HEK293T (cell line): ENCODE measurements at places on chromosomes 3 and 15.

- DNase-seq: no peak
These were observed 62.7 kb upstream of the BLM start for GRCh38 chr15:90654233-90655136.

- DNase-seq: no peak
These were observed 8.6 kb downstream of the NCEH1 start for GRCh38 chr3:172702256-172702655.

GRCh38 chr3:72044231-72044855 is 259.4 kb upstream of the PROK2 start:
- no peak for DNase-seq

GRCh38 chr3:161560008-161560637 is 63.5 kb downstream of the OTOL1 start:
- DNase-seq: peak; percentile 52

DNA sequence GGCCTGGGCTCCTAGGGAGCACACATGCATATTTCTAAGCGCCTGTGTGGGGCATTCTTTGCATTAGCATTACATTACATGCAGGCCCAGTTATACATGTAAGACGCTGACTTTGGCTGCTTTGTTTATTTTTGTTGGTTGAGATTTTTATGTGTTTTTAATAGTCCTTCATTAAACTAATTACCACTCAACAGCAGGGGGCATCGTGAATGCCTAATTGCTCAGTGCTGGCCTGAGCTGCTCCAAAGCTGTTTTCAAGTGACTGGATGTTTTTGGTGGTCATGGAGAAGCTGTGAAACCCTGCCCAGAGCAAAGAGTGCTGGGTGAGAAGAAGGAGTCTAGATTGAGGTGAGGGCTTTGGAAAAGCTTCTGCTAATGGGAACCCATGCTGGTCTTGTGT is 41.5 kb downstream of the GPD1L start:
- DNase-seq: peak; percentile 32

- peak; percentile 76 for DNase-seq
These were observed at the start of gene LARP6 for GRCh38 chr15:70853973-70854665. LARP6 (minus strand) TSS chr15:70854157; CDS start chr15:70854088, 69 bp downstream.

- DNase-seq: no peak
These were observed 21.9 kb downstream of the GABRA5 start for GRCh38 chr15:26888761-26889160.

DNA sequence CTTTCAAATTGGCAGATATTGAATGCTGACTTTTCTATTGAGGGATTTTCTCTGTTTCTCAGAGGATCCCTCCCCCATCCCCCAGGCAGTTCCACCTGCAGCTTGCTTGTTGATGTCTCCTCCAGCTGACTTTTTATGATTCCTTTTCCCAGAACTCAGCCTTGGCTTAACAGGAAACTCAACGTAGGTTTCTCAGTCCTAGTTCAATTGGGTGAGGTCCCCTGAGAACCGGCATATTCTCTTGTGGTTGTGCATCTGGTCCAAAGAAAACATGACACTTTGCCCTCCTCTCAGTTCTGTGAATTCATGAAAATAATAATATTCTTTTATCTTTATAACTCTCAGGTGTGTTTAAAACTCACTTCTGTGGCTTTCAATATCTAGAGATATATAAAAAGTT is 1222.1 kb downstream of the OTOL1 start:
- DNase-seq: no peak

- no peak for DNase-seq
These were observed 50.6 kb upstream of the AKAP13 start for GRCh38 chr15:85329561-85330422.

DNA sequence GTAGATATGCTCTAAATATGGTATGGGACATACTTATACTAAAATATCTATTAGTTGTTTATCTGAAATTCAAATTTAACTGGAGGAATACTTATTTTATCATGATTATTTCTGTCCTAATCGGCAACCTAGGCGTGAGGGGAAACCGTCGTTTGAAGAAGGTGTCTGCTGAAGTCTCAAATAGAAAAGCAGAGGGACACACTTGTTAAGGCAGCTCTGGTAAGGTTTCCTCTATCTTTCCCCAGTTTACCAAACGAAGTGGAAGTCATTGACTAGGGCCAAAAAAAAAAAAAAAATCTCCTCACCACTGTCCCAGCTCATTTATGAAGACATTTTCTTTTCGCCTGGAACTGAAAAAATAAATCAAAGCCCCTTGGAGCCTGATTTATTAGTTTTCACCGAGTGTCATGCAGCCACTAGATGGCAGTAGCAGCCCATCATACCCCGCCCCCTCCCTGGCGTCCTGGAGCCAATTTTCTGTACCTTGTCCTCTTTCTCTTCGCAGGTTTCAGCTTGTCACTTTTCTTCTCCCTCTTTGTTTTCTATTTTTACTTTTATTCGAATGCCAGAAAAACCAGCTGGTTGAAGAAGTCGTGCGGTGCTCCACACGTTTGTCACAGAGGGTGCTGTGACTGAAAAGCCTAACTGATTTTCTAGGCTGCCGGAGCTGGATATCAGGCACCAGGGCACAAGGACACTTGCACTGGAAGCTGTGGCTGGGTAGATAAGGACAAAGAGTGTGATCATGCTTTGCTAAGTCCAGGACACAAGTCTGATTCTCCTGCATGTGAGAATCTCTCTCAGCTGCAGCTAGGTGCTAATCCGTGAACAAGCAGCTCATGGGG is 238.7 kb downstream of the ZPLD1 start:
- peak; percentile 71 for DNase-seq

GRCh38 chr3:60080648-60081047 is 1030.8 kb upstream of the CFAP20DC start:
- DNase-seq: no peak

- DNase-seq: peak; percentile 36
These were observed 24.4 kb downstream of the MAGEF1 start for GRCh38 chr3:184687363-184688015.

GRCh38 chr3:128415200-128415772 is 51.4 kb downstream of the DNAJB8 start:
- no peak for DNase-seq

DNA sequence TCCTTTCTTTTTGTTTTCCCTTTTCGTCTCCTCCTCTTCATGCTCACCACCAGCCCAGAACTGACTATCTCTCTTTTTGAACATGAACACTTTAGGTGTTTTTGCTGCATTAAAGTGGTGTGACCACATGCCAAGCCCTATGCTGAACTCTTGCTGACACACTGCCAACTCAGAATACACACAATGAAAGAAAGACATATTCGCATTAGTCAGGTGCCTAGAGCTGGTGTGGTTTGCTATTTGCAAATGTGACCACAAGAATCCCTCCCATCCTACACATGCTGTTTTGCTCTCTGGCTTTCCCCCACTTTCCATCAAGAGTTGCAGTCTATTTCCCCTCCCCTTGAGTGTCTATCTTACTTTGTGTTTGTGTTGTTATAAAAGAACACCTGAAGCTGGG is 967.8 kb upstream of the CFAP20DC start:
- no peak for DNase-seq

DNA sequence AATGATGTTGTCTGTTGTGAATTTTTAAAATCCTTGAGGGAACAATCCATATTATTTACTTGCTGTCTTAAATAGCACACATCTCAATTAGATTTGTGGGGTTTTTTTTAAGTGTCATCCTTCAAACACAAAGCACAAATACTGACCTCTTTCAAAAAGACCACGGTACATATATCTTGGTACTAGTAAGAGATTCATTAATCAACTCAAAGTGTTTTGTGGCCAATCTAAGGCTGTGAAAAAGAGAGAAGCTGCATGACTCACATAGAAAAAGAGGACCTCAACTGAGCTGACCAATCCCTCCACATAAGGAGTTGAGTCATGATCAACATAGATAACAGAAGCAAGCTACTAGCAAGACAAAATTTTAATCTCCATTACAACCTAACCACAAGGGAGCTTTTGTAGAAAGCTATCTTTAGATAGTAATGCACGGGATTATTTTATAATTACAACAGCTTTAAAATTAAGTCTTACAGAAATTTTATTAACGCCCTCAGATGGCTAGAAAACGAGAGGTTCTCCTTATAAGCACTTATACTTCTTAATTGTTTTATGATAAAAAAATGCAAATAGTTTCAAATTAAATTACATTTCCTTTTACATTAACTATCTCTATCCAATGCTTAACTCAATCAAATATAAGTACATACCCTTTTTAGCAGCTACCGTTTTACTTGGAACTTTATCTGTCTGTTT is 60.5 kb downstream of the TOP2B start:
- no peak for DNase-seq

DNA sequence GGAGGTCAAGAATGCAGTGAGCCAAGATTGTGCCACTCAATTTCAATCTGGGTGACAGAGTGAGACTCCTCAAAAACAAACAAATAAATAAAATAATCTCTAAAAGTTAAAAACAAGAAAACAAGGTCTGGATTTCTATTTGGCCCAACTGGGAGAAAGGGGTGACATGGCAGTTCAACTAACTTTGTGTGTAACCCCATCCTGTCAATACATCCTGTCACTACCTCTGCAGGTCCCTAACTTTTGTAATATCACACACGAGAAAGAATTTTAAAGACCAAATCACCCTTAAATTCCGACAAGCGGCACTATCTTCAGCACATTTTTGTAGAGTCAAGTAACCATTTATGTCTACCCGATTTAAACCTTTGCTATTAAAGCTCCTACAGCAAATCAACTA is 10.2 kb downstream of the SLTM start:
- no peak for DNase-seq

DNA sequence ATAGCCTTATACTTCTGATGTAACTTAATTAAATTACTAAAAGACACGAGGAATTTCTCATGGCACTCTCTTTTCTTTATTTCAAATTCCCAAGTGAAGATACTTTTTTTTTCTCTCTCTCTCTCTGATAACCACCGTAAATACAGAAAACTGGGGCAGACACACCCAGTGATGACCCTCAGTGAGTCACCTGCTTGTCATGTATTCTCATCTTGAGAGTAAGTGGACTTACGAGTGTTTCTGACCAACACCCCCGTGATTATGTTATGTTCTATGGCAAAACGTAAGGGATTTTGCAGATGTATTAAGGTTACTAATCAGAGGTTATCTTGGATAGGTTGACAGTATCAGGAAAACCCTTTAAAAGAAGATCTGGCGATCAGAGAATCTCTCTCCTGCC is 348.8 kb upstream of the ZNF717 start:
- DNase-seq: no peak

DNA sequence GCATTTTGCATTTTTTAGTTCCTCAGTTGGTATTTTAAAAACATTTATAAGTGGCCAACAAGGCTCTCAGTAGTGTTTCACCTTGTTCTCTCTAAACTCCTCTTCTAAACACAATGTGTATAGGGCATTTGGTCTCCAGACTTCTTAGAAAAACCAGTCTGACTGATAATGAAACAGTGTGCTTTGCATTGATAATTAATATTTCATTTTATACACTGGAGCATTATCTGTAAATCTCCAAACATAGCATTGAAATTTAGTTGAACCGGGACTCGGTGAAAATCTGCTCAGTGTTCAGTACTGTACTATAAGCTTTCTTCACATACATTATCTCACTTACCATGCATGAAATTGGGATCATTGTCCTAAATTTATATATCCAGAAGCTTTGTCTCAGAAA is 53.6 kb downstream of the SETD5 start:
- DNase-seq: no peak

DNA sequence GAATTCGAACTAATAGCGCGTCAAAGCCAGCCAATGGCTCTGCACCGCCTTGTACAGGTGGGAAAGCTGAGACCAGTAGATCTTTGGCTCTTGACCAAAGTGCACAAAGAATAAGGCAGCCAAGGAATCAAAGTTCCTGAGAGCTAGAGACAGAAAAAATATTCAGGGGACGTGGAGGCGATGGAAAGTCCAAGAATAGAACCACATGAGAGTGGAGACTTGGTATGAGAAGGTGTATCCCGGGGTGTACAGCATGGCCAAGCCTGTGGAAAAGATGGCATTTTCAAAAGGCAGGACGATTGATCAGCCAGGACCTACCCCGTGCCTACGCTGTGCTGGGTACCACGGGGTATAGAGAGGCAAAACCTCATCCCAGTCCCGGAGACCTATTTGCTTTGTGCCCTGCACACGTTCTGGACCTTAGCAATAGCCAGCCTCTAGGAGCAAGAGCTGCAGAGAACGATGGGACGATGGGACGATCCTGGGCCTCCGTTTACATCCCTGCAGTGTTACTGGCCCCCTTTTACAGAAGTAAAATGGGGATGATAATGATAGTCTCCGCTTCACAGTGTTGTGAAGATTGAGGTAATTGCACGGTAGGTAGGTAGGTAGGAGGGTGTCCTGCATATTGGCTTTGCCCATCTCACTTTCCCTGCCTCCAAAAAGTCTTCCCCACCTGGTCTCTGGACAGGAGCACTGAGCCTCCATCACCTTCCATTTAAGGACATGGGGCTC is 583 bp upstream of the RBSN start:
- no peak for DNase-seq

DNA sequence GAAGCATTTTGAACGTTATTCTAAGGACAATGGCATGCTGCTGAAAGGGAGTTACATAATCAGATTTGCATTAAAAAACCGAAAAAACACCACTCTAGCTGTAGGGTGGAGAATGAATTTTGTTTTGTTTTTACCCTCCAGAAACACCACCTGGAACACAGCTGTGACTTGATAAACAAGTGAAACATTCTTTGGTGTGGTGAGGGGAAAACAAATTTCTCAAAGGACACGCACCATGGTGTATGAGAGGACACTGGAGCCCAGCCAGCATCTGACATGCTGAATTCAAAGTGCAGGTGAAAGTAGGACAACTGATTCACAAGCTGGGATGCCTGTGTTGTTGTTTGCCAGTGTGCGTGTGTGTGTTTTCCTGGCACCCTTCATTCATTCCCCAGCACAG is 554.5 kb upstream of the TBL1XR1 start:
- DNase-seq: no peak

- no peak for DNase-seq
These were observed 14.9 kb upstream of the AEN start for GRCh38 chr15:88606070-88606794.

DNA sequence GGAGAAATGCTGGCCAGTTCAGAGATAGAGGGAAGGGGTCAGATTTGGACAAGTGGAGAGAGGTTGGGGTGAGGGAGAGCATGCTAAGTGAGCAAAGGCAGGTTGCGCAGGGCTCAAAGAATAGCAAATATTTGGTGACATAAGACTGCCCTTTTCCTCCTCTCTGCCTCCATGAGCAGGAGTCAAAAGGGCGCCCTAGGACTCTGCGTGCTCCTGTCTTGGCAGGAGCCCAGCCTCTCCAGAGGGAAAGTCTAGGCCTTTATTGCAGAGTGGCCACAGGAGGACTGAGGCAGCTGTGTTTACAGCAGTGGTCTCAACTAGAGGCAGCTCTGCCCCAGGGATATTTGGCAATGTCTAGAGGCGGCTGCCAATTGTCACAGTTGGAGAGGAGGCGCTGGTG is 165.6 kb downstream of the FAM43A start:
- no peak for DNase-seq

DNA sequence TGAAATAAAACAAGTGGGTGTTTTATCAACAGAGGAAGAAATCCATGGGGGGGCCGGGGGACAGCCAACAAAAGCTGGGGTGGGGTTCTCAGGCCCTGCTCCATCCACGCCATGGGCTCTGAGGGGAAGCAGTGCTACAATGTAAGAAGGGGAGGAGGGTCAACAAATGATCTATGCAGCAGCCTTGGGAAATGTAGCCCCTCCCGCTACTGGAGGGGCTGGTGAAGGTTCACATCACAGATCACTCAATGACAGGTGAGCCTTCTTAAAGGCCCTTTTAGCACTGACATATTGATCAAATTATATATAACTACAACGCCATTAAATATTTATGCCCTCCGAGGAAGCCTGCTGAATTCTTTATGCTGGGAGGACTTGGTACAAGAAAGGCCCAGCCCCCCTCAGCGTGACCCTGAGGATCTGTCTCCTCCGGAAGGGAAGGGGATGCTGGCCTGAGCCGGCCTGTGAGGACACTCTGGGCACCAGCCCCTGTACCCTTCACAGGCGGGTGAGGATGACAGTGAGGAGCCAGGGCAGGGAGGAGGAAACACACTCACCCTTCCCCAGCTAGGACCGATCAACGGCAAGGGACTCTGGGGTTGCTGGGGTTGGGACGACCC is 15.3 kb downstream of the TLE3 start:
- DNase-seq: no peak
